Thymus (tissue), 14 donors: ENCODE measurements at places on chromosomes 4 and X. TPM values are rescaled to one million over a fixed set of nuclear protein-coding genes. Genes with fewer than 3 reads are reported as not detected.
A peak's percentile ranks its signal among the peaks of the same experiment; 100 is the strongest.

- no peaks in the 10 kb centered on the region for H3K27me3 ChIP-seq
- peaks cover 2% of the 10 kb centered on the region for H3K4me1 ChIP-seq
- no peak overlapping the region for H3K4me3 ChIP-seq
- DNase-seq: no peak
- no peaks in the 10 kb centered on the region for H3K36me3 ChIP-seq
Observed at GRCh38 chrX:133968109-133968508, 17.3 kb downstream of the GPC3 start.

DNA sequence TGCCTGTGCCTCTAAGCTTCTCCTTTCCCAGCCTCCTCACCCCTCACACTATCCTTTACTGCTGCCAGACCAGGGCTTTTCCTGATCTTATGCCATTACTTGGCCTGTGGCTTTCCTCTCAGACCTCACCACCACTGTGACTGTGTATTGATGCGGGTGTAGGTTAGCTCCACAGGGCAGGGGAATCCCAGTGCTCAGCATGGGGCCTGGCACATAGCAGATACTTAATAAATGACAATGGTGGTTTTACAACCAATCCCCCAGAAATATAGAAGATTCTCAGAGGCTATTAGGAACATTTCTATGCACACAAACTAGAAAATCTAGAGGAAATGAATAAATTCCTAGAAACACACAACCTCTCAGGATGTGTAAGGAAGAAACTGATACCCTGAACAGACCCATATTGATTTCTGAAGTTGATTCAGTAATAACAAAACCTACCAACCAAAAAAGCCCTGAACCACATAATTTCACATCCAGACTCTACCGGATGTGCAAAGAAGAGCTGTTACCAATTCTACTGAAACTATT, 129.6 kb upstream of the QRFPR start:
- DNase-seq: no peak
- no peaks in the 10 kb centered on the region for H3K36me3 ChIP-seq
- H3K4me3 ChIP-seq: no peak overlapping the region
- no peak overlapping the region for H3K27ac ChIP-seq
- no peaks in the 10 kb centered on the region for H3K27me3 ChIP-seq
- no peaks in the 10 kb centered on the region for H3K4me1 ChIP-seq

GRCh38 chrX:125132274-125132673, 187.4 kb upstream of the TEX13C start:
- no peaks in the 10 kb centered on the region for H3K27me3 ChIP-seq
- H3K4me3 ChIP-seq: no peak overlapping the region
- peak overlapping the region; percentile 61 for H3K27ac ChIP-seq
- H3K4me1 ChIP-seq: no peaks in the 10 kb centered on the region

- peak overlapping the region; percentile 87 for H3K4me3 ChIP-seq
- H3K36me3 ChIP-seq: no peaks in the 10 kb centered on the region
- peaks cover 14% of the 10 kb centered on the region for H3K4me1 ChIP-seq
Observed at GRCh38 chr4:83013420-83013867, 2.8 kb upstream of the LIN54 start.

GRCh38 chr4:159360549-159360948, 257.7 kb downstream of the RAPGEF2 start:
- H3K4me1 ChIP-seq: no peaks in the 10 kb centered on the region

DNA sequence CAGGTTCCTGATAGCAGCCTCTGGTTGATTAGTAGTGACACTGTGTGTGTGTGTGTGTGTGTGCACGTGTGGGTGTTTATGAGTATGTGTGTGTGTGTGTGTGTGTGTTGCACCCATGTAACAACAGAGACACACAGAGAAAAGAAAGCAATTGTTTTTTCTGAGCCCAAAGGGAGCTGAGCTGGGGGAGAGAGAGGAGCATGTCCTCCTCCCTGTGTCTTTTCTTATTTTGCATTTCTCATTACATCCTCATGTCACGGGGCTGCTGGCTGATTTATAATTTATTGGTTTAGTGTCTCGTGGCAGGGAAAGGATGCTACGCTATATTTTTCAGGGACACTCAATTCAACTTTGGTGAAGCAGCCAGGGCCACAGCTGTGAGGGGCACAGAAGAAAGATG, 511.4 kb downstream of the BCOR start:
- H3K27ac ChIP-seq: no peak overlapping the region
- no peaks in the 10 kb centered on the region for H3K27me3 ChIP-seq
- H3K4me1 ChIP-seq: no peaks in the 10 kb centered on the region
- DNase-seq: no peak
- no peaks in the 10 kb centered on the region for H3K36me3 ChIP-seq

- no peaks in the 10 kb centered on the region for H3K4me1 ChIP-seq
- H3K27ac ChIP-seq: no peak overlapping the region
- DNase-seq: no peak
- no peaks in the 10 kb centered on the region for H3K36me3 ChIP-seq
- H3K4me3 ChIP-seq: no peak overlapping the region
- no peaks in the 10 kb centered on the region for H3K27me3 ChIP-seq
Observed at GRCh38 chr4:168540086-168540485, 43.2 kb downstream of the PALLD start.

DNA sequence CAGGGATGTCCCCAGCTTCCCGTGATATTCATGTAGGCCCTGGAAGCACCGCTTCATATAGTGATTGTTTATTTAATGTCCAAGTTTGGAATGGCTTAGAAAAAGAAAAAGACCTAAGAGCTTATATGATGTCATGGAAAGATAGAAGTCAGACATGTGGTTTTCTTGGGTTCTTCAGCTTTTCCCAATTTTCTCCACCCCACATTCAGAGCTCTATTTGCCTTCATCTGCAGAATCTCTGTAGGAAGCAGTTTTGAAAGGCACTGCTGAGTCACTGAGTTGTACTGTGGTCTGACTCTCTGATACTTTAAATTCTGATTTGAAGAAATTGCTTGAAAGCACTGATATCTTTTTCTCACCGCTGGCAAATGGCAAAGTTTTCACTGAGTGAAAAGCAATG, 120.6 kb upstream of the EDNRA start:
- H3K36me3 ChIP-seq: no peaks in the 10 kb centered on the region
- no peaks in the 10 kb centered on the region for H3K4me1 ChIP-seq
- H3K27me3 ChIP-seq: no peaks in the 10 kb centered on the region

DNA sequence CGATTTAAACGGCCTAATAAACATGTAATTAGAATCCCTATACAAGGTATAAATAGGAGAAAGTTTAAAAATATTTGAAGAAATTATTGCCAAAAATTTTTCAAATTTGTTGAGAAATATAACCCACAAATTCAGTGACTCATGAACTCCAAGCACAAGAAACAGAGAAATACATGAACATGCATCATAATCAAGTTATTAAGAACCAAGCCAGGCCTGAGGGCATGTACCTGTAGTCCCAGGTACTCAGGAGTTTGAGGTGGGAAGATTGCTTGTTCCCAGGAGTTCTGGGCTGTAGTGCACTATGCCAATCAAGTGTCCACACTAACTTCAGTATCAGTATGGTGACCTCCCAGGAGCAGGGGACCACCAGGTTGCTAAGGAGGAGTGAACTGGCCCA, 341.9 kb downstream of the CAMK2D start:
- H3K4me1 ChIP-seq: no peaks in the 10 kb centered on the region
- H3K36me3 ChIP-seq: no peaks in the 10 kb centered on the region
- H3K4me3 ChIP-seq: no peak overlapping the region
- no peak overlapping the region for H3K27ac ChIP-seq
- no peak for DNase-seq

GRCh38 chr4:112721627-112722026, 84.7 kb downstream of the LARP7 start:
- no peak overlapping the region for H3K4me3 ChIP-seq
- H3K27me3 ChIP-seq: no peaks in the 10 kb centered on the region
- no peak for DNase-seq

DNA sequence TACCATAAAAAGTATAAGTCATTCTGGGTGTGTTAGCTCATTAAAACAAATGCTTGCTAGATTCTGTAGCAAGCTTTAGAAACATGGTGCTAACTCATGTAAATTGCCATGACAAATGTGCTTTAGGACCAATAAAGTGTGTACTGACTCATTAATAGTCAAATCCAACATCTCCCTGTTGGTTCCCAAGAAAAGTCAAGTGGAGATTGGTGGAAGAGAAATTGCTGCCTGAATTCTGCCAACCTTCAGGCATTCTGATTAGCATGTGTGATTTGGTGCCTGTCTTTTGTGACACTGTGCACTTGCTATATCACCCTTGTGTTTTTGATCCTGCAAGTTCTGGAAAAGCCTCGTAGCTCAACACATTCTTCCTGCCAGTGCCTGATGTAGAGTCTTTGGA, 503.8 kb upstream of the BOD1L1 start:
- H3K27me3 ChIP-seq: no peaks in the 10 kb centered on the region
- no peak overlapping the region for H3K4me3 ChIP-seq
- no peak for DNase-seq
- H3K36me3 ChIP-seq: no peaks in the 10 kb centered on the region

DNA sequence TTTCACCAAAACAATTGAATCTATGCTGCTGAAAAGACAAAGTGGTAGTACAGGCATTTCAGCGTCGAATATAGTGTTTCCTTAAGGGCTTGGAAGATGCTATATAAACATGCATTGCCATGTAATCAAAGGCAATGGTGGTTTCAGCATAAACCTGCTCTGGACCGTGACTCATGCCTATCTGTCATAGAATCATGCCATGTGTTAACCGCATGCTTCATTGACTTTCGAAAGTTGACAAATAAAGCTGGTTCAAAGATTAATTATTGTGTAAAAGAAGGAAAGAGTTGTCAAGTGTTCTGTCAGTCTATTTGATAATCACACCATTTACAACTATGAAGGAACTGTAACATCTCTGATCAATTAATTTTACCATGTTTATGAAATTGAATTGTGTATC, 83.2 kb downstream of the FUNDC1 start:
- no peak overlapping the region for H3K27ac ChIP-seq
- no peaks in the 10 kb centered on the region for H3K27me3 ChIP-seq
- no peak for DNase-seq
- no peaks in the 10 kb centered on the region for H3K4me1 ChIP-seq
- H3K4me3 ChIP-seq: no peak overlapping the region

GRCh38 chr4:153781280-153781679, 7.6 kb downstream of the SFRP2 start:
- no peak overlapping the region for H3K4me3 ChIP-seq
- H3K4me1 ChIP-seq: no peaks in the 10 kb centered on the region
- H3K27ac ChIP-seq: no peak overlapping the region
- peaks cover 31% of the 10 kb centered on the region for H3K27me3 ChIP-seq
- no peak for DNase-seq

- H3K4me1 ChIP-seq: peaks cover 78% of the 10 kb centered on the region
- DNase-seq: no peak
- H3K27me3 ChIP-seq: no peaks in the 10 kb centered on the region
- H3K27ac ChIP-seq: peak overlapping the region; percentile 93
- H3K36me3 ChIP-seq: peaks cover 15% of the 10 kb centered on the region
Observed at GRCh38 chrX:2708592-2709188, 17.6 kb downstream of the CD99 start.

Gene CPE
- total RNA-seq: 52.3 TPM

Gene TEX13B
- not detected for total RNA-seq

Gene ENAM
- total RNA-seq: 1.2 TPM

Gene PCYT1B
- total RNA-seq: 0.38 TPM

Gene APLN
- total RNA-seq: 0.90 TPM
